Left renal pelvis (tissue), 4 donors: ENCODE measurements at places on chromosomes 11 and 22. TPM values are rescaled to one million over a fixed set of nuclear protein-coding genes. Genes with fewer than 3 reads are reported as not detected.
A peak's percentile ranks its signal among the peaks of the same experiment; 100 is the strongest.

- DNase-seq = no peak
These were observed 910 bp downstream of the CLTCL1 start for GRCh38 chr22:19290400-19291217.

DCHS1 gene
- polyA plus RNA-seq = 30.3 TPM

- DNase-seq = no peak
These were observed 924 bp downstream of the YPEL1 start for GRCh38 chr22:21734540-21735199.

CRYBA4 gene
- polyA plus RNA-seq = not detected

DNA sequence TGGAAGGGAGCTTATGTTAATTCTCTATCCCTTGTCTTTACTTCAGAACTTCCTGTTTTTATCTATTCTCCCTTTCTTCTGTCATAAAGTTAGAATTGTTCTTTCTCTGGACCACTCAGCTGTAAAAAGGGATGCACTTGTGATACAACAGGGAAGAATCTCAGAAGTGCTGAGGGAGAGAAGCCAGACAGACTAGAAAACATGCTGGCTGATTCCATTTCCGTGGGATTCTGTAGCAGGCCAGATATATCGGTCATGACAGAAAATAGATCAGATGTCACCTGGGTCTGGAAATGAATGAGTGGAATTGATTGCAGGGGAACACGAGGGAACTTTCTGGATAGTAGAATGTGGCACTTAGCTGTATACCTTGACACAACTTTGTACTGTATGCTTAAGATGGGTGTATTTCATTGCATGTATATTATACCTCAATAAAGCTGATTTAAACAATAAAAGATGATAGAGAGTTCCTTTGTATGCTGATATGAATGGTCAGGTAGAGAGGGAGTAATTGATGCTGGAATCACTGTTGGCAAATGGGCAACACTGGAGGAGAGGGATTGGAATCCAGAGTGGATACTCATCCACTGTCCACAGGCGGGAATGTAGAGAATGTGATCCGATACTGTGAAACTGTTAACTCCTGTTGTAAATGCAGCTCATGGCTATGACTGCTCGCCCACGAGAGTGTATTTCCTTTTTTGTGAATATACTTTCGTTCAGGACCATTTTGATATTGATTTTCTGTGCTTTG lies 59.6 kb downstream of the ATXN10 start:
- DNase-seq = no peak

- no peak for DNase-seq
These were observed 11.1 kb downstream of the ZP1 start for GRCh38 chr11:60878245-60879101.

- no peak for DNase-seq
These were observed 24.9 kb downstream of the DHCR7 start for GRCh38 chr11:71423181-71423790.

DNA sequence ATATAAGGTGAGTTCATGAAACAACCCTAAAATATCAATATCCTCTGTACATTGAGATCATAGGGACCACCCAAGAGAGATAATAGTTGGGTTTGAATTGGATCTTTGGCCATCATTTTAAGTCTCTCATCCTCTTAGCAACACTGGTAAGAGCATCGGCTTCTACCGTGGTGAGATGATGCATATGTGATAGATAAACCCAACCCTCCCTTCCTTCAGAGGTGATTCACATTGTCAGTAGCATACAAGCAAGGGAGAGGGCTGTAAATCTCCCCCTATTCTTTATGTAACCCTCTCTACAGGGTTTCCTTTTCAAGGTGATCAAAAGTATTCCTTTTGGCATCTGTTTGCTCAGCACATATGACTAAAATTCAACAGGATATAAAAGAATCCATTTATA lies 102.4 kb upstream of the MTMR2 start:
- no peak for DNase-seq

MSANTD2 gene
- 27.8 TPM for polyA plus RNA-seq

- DNase-seq = no peak
These were observed at the start of gene PRR5L for GRCh38 chr11:36295926-36296325. Gene PRR5L (plus strand): TSS chr11:36296288. CDS start chr11:36401122, 104,834 bp downstream.

DNA sequence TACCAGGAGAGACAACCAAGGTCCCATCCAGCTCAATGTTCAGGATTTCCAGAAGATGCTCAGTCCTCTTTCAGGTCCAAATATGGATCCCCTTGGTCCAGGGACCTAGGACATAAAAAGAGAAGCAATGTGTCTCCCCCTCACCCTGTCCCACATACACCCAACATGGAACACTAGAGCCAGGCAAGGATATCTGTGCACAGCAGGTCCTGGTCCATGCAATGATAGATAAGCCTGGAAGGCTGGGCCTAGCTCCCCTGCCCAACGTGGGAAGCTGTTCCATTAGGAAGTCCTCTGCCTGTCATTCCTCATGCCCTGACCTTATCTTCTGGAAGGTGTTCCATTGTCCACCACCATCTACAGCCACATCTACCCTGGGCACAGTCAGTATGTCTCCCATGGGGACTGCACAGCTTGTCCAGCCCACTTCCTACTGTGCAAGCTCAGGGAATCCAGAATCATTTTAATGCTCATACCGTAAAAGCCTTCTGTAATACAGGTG lies 1434.8 kb downstream of the TBC1D22A start:
- DNase-seq = no peak

- peak; percentile 44 for DNase-seq
These were observed at the start of gene RRP7A for GRCh38 chr22:42519525-42520401. Gene RRP7A (minus strand): TSS chr22:42519796. CDS start chr22:42519786, 10 bp downstream.

PDE2A gene
- 10.4 TPM for polyA plus RNA-seq

DNA sequence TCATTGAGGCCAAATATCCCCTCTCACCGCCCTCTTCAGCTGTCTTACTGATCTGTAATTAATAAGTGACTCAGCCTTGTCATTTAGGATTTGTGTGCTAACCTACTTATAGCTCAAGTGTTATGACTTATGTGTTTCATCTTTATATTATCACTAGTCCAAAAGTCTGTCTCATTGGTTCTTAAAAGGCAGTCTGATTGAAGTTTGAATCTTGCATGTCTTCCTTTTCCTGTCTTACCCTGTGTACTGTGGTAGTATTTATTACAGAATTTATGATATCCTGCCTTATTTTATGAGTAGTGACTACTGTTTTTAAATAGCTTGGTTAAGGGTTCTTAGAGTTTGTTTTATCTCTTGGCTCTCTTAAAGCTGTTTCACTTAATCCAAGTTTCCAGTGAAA lies 6.3 kb downstream of the DEPDC7 start:
- no peak for DNase-seq

TMEM132A gene
- polyA plus RNA-seq = 57.7 TPM

DEPDC5 gene
- 16.2 TPM for polyA plus RNA-seq

DNA sequence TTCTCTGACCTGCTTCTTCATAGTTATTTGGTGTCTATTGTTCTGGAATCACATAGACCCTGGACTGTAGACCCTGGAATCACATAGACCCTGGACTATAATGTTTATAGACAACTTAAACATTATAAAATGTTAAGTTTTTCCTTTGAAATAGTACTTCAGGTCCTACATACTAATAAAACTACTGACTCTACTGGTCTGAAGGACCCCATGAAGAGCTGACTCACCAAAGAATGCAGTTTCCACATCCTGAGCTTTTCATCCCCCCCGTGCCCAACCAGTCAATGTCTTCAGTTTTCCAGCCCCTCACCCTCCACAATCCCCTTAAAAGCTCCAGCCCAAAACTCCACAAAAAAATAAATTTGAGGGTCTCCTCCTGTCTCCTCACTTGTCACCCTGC lies 6.6 kb upstream of the PLEKHA7 start:
- no peak for DNase-seq

DNA sequence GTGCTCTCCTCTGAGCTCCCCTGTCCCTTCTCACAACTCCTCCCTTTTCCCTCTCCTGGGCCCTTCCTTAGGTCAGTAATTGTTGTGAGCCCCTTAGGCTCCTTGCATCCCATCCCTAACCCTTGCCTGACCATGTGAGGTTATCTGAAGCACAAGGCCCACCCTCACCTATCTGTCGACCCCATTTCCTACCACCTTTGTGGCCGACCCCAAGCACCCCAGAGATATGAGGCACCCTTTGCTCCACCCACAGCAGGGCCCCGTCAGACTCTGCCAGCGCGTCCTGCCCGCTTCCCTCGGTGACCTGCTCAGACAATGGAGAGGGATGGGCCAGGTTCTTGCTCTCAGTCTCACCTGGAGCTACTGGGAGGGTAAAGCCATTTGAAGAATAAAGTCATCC lies 1.3 kb downstream of the GNG3 start:
- DNase-seq = no peak
